ENCODE measurements at places on chromosomes 5 and 9. TPM values are rescaled to one million over a fixed set of nuclear protein-coding genes. Genes with fewer than 3 reads are reported as not detected.

Gene PLPP7
- total RNA-seq, result 3.4 TPM

Gene PCDHB8
- 3.8 TPM for total RNA-seq

Gene OR1J2
- total RNA-seq, result not detected

Gene IL33
- total RNA-seq, result 3.9 TPM

DNA sequence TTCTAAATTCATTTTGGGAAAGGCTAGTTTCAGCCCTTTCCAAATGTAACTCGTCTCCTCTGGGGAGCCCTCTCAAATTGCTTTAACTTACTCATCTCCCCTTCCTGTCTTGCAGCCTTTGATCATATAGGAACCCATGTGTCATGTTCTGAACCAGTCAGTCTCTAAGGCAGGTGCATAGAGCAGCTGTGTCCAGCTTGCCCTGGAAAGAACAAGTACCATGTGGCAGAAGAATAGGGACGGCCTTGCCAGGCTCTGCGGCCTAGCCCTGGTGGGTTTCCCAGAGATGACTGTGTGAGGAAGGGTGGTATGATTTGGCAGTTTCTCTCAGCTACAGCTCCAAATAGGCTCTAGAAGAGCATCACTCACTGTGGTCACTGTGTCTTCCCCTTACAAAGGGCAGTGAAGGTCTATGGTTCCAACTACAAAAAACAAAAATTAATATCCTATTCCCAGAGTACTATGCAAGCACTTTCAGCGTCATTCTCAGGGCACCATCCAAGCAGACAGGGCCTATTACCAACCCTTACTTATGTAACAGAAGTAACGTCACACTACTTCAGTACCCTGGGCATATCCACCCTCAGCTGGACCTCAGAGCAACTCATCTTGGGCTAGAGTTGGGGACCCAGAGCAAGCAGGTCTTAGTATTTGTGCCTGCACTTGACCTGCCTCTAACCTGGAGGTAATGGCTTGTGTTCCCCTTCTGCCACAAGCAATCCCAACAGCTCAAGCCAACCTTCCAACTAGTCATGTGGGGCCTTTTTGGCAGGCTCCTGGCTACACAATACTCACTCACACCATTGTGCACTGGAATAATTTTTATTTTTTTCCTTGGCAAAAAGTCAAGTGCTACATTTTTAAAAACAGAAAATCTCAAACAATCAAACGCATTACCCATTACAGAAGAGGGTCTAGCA lies 37.2 kb upstream of the UBAP2 start:
- DNase-seq, result no peak

DNA sequence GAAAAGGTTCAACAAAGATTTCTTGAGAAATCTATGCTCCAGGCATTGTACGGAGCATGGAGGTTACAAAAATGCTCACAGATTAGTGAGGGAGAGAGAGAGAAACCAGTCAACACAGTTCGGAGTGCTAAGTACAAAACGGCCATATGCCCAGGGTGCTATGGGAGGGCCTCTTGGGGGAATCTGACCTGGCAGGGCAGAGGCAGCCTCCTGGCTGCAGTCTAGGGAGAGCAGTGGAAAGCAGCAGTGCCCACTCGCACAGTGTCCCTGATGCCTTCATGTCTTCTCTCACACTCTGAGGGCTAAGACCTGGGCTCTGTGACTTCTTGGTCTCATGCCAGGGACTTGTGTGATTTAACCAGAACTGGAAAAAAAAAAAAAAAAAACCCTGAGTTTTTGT lies 29.8 kb upstream of the SMC5 start:
- no peak for DNase-seq

DNA sequence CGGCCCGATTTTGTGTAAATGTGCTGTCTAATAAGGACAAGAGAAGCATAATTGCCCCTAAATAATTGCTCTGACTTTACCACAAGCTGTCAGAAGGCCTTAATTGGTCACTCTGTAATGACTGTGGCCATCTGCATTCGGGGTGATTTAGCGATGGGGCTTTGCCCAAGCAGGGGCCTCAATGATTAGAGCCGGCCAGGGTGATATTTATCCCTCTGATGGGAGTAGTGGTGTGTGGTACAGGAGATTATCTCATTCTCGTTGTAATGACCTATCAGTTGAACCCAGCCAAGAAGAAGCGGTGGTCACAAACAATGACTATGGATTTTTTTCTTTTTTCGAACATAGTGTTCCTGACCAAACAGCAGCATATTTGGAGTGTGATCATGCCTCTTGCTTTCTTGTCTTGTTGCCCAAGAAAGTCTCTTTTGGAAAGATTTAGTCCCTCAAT lies 72.0 kb upstream of the SAP30L start:
- DNase-seq, result no peak

- DNase-seq, result no peak
These were observed 5.4 kb upstream of the PRR7 start for GRCh38 chr5:177440990-177441780.

GRCh38 chr5:134626369-134627014 lies 6.1 kb downstream of the SAR1B start:
- peak; percentile 6 for DNase-seq

DNA sequence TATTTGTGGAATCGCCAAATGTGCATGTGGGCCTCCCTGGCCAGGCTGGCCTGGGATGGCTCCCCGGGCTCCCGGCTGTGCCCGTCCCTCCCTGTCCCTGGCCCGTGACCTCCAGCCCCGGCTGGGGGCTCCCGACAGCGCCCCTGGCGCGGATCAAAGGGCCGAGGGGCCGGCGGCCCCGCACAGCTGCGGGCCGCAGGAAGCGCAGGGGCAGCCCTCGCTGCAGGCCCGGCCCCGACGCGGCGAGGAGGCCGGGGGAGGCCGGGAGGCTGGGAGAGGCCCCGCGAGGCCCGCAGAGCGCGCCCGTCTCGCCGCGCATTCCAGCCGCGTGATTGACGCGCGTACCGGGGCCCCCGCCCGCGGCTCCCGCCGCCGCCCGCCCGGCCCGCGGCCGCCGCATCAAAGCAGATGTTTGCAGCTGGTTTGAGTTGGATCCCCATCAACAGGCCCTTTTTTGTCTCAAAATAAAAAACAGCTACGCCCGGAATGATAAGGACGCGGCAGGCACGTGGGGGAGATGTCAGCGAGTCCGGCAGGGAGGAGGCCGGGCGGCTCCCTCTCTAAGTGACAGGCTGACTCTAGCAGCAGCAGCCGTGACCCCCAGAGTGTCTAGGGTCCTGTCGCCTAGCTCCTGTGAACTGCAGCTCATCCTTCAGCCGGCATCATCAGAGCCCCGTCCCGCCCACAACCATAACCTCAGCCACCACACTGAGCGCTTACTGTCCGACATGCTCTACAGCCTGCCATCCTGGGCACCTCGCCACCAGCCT lies 69.4 kb downstream of the LMX1B start:
- DNase-seq, result no peak

Measured in M059J (cell line).